ENCODE measurements at places on chromosomes 2 and 18.

DNA sequence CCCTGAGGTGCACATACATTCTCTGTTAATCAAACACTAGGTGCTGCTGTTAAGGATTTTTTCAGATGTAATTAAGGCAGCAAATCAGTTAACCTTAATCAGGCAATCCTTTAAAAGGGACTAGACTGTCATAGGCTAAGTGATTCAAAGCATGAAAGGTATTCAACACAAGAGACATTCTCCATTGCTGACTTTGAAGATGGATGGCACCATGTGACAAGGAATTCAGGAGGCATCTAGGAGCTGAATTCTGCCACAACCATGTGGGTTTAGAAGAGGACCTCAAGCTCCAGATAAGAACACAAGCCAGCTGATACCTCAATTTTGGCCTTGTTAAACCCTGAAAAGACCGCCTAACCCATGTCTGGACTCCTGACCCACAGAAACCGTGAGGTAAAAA lies 84.0 kb downstream of the SMAD2 start:
- DNase-seq, result no peak

GRCh38 chr2:165114346-165114939 lies 89.4 kb downstream of the SCN3A start:
- no peak for DNase-seq

- no peak for DNase-seq
Measured at GRCh38 chr2:128159437-128159836, 68.4 kb downstream of the UGGT1 start.

GRCh38 chr2:207166349-207167098 lies 776 bp upstream of the KLF7 start:
- no peak for DNase-seq

GRCh38 chr18:59323931-59324622 lies 5.6 kb upstream of the CPLX4 start:
- DNase-seq, result no peak

DNA sequence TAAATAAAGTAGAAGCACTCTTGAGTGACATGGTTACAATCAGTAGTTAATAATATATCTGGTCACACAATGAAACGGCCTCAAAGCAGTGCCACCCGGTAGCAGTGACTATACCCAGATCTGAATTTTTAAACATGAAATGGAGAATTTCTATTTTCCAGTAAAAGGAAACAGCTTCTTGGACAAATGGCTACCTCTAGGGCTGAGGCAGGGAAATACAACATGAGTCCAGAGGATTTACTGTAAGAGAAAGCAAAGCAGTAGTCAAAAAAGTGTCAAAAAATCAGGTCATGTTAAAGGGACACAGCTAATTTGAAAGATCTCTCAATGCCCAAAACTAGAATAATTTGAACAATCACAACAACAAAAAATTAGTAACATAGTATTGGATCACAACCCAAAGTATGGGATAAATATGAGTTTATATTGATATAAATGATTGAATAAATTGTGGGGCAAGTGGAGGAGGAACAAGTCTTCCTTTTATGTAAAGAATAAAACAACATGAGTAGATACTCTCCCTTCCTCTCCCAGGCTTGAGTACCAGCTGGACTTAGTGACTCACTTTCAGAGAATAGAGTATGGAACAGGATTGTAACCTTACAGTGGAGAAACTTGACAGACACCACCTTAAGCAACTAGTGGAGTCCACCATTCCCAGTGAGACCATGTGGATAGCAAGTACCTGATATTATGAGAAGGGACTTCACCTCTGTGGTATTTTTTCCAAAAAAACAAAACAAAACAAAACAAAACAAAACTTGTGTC lies 180.8 kb downstream of the MBD2 start:
- DNase-seq, result no peak

DNA sequence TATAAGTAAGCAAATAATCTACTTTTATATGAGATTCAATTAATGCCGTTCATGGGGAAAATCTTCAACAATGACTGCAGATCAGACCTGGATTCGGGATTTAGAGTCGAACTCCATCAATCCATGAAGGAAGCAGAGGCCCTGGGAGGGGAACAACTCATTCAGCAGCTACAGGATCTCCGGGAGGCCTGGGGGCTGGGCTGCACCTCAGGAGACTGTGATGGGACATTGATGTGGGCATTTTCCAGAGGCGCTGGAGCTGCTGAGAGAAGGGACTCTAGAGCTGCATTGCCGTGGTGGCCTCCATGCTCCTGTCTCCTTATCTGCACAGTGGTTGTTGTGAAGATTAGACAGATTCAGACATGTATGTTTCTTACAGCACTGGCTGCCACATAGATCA lies 76.9 kb downstream of the MYT1L start:
- DNase-seq, result no peak

- no peak for DNase-seq
Measured at GRCh38 chr2:120552800-120553481, 182.7 kb upstream of the GLI2 start.

GRCh38 chr2:238585836-238586821 lies 159.4 kb downstream of the ASB1 start:
- DNase-seq, result no peak

- DNase-seq, result no peak
Measured at GRCh38 chr2:12428786-12429185, 287.9 kb upstream of the TRIB2 start.

DNA sequence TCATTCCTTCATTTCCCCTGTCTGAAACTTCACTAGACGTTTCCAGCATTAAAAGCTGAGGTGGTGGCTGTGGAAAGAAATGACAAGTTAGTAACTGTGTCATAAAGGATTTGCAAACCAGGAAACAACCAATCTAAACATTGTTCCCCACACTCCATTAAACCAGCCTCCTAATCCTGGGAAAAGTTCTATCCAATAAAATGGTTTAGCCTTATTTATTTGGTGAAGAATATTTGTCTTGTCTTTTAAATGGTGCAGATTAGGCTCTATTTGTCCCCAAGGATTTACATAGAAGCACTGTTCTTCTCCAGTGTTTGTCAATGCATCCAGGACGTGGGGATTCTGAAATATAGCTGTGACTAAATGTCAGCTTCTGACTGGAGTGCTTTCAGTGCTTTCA lies 10.5 kb upstream of the DPP4 start:
- DNase-seq, result no peak

GRCh38 chr18:36533446-36534153 lies 236.1 kb downstream of the FHOD3 start:
- no peak for DNase-seq

GRCh38 chr2:20189299-20189931 lies 35.5 kb downstream of the SDC1 start:
- DNase-seq, result no peak

DNA sequence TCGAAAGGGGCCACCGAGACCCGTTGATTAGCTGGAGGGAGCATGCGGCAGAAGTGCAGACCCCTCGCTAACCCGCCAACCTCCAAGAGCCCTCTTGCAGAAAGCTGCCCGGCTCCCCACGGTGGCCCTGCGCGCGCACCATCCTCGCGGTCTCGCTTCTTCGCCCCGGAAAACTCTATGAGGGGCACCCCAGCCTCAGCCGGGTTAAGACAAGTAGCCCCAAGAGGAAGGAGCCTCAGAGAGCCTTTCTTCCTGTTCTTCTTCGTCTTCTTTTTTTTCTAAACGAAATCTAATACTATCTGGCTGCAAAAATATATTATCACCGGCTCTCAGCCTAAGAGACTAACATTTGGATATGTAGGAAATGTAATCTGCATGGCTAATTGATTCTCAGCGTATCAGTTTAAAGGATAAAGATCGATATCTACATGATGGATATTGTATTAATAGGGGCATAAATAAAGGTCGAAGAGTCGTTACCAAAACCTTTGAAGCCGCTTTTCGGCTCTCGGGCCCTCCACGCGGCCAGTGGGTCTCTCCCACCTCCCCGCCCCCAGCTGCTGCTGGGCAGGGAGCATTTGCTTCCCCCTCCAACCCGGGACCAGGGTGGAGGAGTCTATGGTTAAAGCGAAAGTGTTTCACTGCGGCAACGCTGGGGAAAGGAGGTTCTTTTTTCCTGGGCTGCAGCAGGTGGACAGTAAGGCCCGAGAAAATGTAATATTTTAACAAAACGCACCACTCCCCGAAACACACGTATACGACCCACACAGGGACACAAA lies 6.1 kb upstream of the PAX3 start:
- no peak for DNase-seq

DNA sequence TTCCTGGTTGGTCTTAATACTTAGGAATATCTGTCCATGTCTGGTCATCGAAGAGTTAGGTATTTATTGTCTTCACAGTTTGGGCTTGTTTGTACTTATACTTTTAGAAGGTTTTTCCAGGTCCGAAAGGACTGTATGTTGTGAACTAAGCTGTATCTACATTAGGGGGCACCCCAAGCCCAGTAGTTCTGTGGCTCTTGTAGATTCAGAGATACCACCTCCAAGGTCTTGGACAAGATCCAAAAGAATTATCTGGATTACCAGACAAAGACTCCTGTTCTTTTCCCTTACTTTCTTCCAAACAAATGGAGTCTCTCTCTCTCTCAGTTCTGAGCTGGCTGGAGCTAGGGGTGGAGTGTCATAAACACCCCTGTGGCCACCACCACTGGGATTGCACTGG lies 328.7 kb downstream of the ZNF804A start:
- DNase-seq, result no peak

DNA sequence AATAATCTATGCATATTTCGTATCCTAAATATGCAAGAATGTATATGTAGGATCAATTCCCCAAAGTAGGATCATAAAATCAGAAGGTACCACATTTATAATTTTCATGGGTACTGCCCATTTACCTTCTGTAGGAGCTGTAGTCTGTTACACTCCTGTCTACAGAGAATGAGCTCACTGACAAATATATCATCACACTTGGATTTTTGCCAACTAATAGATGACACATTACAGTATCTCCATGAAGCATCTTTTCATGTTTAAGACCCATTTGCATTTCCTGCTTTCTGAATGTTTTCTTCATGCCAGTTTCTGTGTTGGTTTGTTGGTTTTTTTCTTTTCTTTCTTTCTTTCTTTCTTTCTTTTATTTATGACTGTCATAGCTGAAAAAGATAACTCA lies 70.9 kb upstream of the EML6 start:
- DNase-seq, result no peak

All from cortex of kidney (tissue), 1 donor.